ENCODE measurements at places on chromosomes 13 and 19.

DNA sequence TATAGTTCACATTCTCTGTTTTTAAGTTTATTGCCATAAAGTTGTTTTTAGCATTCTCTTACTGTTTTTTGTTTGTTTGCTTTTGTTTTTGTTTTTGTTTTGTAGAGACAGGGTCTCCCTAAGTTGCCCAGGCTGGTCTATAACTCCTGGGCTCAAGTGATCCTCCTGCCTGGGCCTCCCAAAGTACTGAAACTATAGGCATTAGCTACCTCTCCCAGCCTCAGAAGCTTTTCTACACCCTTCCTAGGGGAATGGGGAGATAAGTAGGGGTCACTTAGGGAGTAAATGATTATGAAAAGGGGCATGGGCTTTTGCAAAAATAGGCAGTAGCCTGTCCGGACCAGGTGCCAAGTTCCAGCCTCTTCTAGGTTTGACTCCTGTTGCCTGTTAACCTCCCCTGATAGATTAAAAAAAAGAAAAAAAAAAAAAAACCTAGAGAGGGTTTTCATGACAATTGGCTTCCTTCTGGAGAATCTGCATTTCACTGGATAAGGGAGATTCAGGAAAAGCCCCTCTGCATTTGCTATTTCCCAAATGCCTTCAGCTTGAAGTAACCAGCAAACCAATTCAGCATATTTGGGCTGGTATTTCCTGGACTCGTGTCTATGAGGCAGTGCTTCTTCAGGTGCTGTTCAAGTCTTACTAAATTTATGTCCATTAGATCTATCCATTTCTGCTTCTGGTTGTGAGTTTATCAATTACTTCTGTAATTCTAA, 216.8 kb downstream of the TM9SF2 start:
- H3K27ac ChIP-seq, result no peak overlapping the region
- no peaks in the 10 kb centered on the region for H3K27me3 ChIP-seq
- DNase-seq, result no peak
- no peak overlapping the region for H3K4me3 ChIP-seq
- no peaks in the 10 kb centered on the region for H3K4me1 ChIP-seq
- H3K36me3 ChIP-seq, result no peaks in the 10 kb centered on the region

DNA sequence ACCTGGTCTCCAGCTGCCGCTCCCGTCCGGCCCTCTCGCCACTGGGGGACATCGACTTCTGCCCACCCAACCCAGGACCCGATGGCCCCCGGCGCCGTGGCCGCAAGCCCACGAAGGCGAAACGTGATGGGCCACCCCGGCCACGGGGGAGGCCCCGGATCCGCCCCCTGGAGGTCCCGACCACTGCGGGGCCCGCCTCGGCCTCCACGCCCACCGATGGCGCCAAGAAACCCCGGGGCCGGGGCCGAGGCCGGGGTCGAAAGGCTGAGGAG, 6.7 kb downstream of the PRR12 start:
- no peak overlapping the region for H3K4me3 ChIP-seq
- H3K36me3 ChIP-seq, result peaks cover 45% of the 10 kb centered on the region
- peaks cover 13% of the 10 kb centered on the region for H3K4me1 ChIP-seq
- no peak for DNase-seq

DNA sequence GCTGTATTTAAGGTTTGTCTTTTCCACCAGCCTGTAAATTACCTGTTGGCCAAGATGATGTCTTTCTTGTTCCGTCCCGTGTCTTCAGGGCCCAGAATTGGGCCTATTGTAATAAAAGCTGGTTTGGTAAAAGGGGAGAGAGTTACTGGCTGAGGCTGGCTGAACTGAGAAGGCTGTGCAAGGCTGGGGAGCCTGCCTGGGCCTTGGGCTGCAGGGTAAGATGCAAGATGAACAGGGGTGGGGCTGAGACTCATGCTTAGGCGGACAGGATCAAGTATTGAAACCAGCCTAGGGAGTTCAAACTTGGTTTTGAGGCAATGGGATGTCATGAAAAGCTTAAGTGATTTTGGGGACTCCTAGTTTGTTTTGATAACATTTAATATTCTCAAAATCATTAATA, 142.3 kb downstream of the PCCA start:
- no peaks in the 10 kb centered on the region for H3K4me1 ChIP-seq
- no peak for DNase-seq
- H3K36me3 ChIP-seq, result no peaks in the 10 kb centered on the region
- H3K27me3 ChIP-seq, result no peaks in the 10 kb centered on the region
- no peak overlapping the region for H3K27ac ChIP-seq

GRCh38 chr19:10010247-10010691, at the start of gene COL5A3:
COL5A3 (minus strand) TSS chr19:10010504; CDS start chr19:10010385, 119 bp downstream.
- no peak for DNase-seq
- no peak within 1 kb of the TSS for H3K27ac ChIP-seq
- H3K4me1 ChIP-seq, result peaks cover 3% of the 10 kb centered on the region
- no peaks in the 10 kb centered on the region for H3K36me3 ChIP-seq
- H3K4me3 ChIP-seq, result no peak within 1 kb of the TSS
- peaks cover 17% of the 10 kb centered on the region for H3K27me3 ChIP-seq

DNA sequence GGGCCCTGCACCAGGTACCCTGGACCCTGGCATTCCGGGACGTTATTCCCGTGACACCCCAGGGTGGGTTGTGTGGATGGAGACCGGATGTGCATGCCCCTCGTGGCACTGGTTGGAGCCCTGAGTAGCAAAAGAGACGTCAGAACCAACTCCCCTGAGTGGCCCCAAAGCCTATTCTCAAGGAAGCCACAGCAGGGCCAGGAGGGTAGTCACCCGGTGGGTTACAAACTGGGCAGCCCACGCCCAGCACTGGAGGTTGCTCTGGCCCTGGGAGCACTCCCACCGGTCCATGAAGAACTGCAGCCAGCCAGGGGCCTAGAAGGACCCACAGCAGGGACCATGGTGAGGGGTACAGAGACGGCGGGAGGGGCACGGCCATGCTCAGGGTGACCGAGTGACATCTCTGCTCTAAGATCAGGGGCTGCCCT, 7.5 kb downstream of the KLF16 start:
- peak overlapping the region; percentile 59 for H3K4me3 ChIP-seq
- H3K27ac ChIP-seq, result peak overlapping the region; percentile 81
- H3K36me3 ChIP-seq, result no peaks in the 10 kb centered on the region
- peaks cover 96% of the 10 kb centered on the region for H3K4me1 ChIP-seq
- DNase-seq, result no peak
- H3K27me3 ChIP-seq, result no peaks in the 10 kb centered on the region

DNA sequence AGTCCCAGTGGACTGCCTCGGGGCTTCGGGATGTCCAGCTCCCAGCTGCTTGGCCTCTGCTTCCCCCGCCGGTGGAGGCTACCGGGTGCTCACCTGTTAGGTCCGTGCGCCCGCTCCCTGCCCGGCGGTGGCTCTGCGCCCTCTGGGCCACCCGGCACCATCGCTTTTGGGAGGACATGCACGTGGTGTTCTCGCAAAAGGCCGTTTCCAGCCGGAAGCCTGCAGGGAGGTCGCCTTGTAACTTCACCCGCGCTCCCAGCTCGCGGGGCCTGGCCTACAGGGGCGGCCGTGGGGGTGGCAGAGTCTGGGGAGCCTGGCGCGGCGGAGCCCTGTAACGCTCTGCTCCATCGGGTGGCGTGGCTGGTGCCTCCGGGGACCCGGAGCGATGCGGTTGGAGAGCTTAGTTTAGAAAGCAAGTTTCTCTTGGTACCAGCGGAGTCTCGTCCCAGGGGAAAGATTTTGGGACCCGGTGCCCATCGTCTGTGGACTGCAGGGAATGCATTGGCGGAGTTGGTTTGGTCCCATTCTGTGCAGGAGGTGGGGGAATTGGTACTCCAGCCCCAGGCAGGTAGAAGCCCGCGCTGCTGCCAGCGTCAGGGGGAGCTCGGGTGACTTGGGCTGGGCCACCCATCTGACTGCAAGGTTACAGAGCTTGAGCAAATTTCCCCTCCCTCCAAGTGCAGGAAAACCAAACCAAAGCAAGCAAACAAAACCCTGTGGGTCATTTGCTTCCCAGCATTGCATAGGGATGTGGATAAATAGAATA, 673 bp downstream of the SPATA13 start:
- peak overlapping the region; percentile 5 for H3K27ac ChIP-seq
- H3K36me3 ChIP-seq, result peaks cover 4% of the 10 kb centered on the region
- DNase-seq, result peak; percentile 60
- H3K4me1 ChIP-seq, result peaks cover 29% of the 10 kb centered on the region
- H3K4me3 ChIP-seq, result peak overlapping the region; percentile 75
